Heart right ventricle (tissue), 16 donors: ENCODE measurements at places on chromosomes 2 and 18.

- no peak for DNase-seq
Observed at GRCh38 chr2:130844161-130844560, 7.4 kb downstream of the ARHGEF4 start.

- no peak for DNase-seq
Observed at GRCh38 chr2:163210430-163210918, 371.9 kb upstream of the KCNH7 start.

DNA sequence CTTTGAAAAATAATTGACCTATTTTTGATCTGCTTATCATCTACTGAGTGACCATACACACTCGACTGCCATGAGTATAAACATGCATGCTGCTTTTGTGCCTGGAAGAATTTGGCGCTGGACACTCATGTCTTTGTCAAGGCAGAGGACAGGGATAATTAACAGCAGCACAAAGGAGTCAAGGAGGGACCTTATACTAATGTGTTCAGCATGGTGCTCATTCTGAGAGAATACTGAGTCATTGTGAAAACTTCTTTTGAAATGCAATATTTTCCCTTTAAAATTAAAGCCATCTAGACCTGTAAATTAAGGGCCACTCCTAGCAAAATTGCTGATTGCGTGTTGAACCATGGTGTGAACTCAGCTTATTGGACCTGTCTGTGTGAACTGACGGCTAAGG lies 116.3 kb downstream of the ZNF532 start:
- no peak for DNase-seq

DNA sequence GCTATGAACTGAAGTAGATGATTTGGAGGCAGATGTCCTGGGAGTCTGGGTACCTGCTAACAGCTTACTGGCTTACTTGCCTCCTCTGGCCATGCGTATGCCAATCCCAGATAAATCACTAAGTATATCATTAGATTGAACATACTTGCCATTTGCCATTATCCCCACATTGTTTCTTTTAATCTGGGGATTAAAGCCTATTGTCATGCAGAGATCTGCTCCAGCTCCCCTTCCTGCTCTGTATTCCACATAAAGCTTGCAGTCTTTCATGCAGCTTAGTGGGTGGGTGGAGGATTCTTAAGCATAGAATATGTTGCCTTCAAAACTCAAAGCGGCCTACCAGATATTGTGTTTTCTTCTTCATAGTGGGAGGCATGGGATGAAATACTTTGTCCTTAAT lies 311.8 kb upstream of the MMADHC start:
- DNase-seq: no peak

- DNase-seq: no peak
Observed at GRCh38 chr2:102435741-102436140, 12.8 kb downstream of the IL18RAP start.

GRCh38 chr2:72011791-72012190 lies 135.9 kb downstream of the CYP26B1 start:
- DNase-seq: no peak

DNA sequence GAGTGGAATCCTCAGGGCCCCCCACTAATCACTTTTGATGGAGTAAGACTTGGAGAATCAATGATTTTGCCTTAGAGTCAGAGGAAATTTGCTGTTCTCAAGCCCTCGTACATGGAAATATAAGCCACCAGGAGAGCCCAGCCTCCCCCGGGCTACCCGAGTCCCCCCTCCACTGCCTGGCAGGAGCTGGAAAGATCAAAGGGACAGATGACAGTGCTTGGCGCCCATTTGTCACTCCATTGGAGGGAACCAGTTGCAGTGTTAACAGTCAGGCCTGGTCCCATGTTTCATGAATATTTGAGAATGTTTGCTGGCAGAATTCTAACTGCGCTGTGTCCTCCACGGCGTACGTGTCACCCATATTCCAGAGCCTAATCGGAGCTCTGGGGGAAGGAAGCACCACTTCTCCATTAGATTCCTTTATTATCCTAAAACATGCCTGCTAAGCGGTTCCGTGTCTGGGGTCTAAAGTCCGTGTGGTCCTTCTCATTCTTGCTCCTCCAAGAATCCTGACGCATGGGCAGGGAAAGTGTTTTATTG lies 202.4 kb downstream of the KLHL29 start:
- DNase-seq: no peak

DNA sequence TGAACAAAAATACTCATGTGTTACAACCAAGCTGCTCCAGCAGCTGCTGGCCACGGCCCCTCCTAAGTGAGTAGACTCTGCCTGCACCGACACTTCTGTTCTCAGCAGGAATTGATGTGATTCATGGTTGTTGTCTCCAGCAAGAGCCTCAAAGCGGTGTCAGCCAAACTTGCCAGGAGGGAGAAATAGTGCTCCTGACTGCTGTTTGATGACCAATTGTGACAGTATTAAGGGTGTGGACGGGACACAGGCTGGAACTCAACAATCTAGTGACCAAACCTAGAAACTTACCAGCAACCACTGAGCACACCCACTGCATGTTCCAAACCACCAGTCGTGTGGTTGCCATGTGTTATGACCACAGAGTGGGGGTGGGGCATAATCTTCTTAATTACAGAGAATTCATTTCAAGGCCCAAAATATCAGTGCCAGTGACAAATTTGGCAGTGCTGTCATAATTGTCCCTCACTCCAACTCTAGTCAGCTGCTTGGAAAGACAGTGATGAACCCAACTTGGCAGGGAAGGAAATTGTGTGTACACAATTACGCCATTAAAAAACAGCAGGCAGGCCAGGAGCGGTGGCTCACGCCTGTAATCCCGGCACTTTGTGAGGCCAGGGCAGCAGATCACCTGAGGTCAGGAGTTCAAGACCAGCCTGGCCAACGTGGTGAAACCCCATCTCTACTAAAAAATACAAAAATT lies 30.4 kb downstream of the FBLN7 start:
- DNase-seq: no peak

GRCh38 chr2:205461169-205461568 lies 221.1 kb upstream of the NRP2 start:
- no peak for DNase-seq

DNA sequence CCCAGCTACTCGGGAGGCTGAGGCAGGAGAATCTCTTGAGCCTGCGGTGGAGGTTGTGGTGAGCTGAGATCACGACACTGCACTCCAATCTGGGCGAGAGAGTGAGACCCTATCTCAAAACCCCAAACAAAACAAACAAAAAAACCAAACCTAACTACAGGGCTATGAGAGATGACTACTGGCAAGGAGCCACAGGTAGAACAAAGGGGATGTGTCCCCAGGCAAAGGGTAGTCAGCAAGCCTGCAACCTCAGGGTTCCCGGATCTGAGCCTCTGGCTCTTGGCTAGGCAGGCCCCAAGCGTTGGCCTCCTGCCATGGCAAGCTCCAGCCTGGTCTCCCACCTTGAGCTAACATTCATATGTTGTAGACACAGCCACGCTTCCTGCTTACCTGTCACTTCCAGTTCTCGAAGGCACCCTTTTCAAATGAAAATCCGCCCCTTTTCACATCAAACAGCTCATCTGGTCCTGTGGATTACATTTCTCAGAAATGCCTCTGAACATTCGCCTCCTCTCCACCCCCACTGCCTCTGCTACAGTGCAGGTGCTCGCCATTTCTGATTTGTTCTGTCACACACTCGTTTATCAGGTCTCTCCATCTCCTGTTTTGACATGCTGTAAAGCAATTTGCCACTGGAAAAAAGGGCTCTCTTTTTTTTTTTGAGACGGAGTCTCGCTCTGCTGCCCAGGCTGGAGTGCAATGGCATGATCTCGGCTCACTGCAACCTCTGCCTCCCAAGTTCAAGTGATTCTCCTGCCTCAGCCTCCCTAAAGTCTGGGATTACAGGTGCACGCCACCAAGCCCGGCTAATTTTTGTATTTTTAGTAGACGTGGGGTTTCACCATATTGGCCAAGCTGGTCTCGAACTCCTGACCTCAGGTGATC lies 13.1 kb upstream of the ACTR3 start:
- DNase-seq: peak; percentile 19

- DNase-seq: no peak
Observed at GRCh38 chr2:218698885-218699284, 11.8 kb upstream of the TTLL4 start.

DNA sequence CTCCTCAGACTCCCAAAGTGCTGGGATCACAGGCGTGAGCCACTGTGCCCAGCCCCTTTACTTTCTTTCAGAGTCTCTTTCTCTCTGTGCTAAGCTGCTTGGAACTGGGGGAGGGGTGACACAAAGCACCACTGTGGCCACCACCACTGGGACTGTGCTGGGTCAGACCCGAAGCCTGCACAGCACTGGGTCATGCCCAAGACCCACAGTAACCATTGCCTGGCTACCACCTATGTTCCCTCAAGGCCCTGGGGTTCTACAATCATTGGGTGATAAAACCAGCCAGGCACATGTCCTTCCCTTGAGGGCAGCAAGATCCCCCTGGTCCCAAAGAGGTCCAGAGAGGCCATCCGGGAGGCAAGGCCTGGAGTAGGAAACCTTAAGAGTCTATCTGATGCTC lies 9.1 kb upstream of the CAB39 start:
- DNase-seq: no peak

DNA sequence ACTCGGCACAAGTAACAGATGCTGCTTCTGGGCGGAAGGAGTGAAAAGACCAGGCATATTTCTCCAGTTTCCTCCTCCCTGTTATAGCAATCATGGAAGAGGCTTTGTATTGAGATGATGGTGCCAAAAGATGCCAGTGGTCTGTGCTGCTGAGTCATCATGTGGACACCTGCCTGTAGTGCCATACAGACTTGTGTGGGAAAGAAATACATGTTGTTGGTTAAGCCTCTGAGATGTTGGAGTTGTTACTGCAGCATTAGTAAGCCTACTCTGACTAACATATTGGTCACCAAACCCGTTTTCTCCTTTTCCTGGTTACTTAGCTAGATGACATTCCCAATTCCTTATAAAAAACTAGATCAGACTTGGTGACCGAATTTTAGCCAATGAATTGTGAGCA lies 356.9 kb downstream of the ZNF521 start:
- DNase-seq: no peak

DNA sequence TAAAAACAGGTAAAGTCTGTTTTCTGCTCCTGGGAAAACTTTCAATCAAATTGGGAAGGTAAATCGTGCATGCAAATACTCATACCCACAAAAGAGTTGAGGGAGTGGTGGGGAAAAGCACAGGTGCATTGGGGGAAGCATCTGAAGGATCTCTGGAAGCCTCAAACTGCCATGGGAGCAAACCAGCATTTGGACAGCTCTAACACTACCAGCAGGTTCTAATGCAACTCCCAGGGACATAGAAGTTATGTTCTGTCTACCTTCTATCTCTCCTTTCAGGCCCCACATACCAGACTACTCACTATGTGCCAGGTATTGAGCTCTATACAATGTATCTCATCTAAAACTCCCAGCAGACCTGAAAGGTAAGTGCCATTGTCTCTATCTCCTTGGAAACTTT lies 933.7 kb downstream of the NRXN1 start:
- no peak for DNase-seq

DNA sequence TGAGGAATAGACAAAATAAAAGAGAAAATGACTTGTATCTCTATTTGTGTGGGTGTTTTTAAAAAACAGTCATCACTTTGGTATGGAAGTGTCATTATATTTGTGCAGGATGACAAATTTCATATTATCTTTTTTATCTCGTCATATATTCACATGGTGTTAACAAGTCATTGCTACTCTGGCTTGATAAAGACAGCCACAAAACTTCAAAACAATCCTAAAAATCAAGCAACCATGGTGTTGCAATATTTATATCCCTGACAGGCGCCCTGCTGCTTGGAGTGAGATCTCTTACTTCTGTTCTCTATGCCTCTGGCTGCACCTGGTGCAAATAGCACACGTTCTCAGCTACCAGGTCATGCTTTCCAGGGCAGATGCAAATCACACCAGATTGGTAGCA lies 278.0 kb upstream of the EPHA4 start:
- DNase-seq: no peak
